ENCODE measurements at places on chromosomes 3 and 15.

- no peak for DNase-seq
Observed at GRCh38 chr3:66023738-66024385, 14.9 kb downstream of the MAGI1 start.

GRCh38 chr3:177440456-177441104, 243.3 kb upstream of the TBL1XR1 start:
- DNase-seq = no peak

- no peak for DNase-seq
Observed at GRCh38 chr3:23157331-23157730, 45.8 kb upstream of the UBE2E2 start.

DNA sequence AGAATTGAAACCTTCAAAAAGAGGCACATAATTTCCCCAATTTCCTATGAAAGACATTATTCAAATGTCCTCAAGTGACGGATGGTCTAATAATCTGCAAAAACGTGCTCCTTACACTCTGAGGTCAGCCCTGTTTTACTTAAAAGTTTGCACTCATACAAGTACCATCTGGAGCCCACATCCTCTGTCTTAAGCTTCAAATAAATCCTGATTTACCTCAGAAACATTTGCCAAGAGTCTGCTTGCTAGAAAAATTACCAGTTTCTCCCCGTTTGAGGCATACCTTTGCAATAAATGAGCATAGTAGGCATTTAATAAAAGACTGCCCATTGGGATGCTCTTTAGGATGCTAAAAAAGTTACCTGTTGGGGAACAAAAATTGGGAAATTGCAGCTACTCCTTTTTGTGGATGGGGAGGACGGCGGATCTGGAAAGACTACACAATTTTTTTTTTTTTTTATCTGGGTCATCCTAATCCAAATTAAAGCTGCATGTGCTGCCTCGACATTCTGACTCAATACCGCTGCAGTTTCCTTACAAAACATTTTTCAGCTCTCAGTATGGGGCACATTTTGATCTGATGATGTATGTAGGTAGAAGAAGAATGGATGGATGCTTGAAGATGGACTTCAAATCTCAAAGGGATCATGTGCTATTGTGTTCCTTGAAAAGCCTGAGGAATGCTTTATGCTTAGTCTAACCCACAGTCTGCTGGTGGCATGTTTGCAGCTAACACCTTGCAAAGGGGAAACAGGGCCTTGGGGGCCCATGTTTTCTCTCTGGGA, 233.7 kb upstream of the ADAMTS9 start:
- DNase-seq = no peak

- no peak for DNase-seq
Observed at GRCh38 chr3:29384640-29385039, 103.8 kb downstream of the RBMS3 start.

- DNase-seq = no peak
Observed at GRCh38 chr15:51625236-51625635, 2.7 kb upstream of the DMXL2 start.

All from activated T-cell treated with anti-CD3 and anti-CD28 coated beads for 48 hours (primary cell).